ENCODE measurements at places on chromosomes 7 and 10.
A peak's percentile ranks its signal among the peaks of the same experiment; 100 is the strongest.

GRCh38 chr10:88138319-88138848 is 275.0 kb downstream of the PTEN start:
- DNase-seq: no peak

GRCh38 chr10:26860102-26860442 is 686 bp downstream of the ABI1 start:
- DNase-seq: peak; percentile 87

- DNase-seq: peak; percentile 55
Measured at GRCh38 chr10:86413046-86413728, 46.6 kb upstream of the GRID1 start.

GRCh38 chr7:142357953-142358520 is 100.2 kb upstream of the PRSS58 start:
- DNase-seq: peak; percentile 90

DNA sequence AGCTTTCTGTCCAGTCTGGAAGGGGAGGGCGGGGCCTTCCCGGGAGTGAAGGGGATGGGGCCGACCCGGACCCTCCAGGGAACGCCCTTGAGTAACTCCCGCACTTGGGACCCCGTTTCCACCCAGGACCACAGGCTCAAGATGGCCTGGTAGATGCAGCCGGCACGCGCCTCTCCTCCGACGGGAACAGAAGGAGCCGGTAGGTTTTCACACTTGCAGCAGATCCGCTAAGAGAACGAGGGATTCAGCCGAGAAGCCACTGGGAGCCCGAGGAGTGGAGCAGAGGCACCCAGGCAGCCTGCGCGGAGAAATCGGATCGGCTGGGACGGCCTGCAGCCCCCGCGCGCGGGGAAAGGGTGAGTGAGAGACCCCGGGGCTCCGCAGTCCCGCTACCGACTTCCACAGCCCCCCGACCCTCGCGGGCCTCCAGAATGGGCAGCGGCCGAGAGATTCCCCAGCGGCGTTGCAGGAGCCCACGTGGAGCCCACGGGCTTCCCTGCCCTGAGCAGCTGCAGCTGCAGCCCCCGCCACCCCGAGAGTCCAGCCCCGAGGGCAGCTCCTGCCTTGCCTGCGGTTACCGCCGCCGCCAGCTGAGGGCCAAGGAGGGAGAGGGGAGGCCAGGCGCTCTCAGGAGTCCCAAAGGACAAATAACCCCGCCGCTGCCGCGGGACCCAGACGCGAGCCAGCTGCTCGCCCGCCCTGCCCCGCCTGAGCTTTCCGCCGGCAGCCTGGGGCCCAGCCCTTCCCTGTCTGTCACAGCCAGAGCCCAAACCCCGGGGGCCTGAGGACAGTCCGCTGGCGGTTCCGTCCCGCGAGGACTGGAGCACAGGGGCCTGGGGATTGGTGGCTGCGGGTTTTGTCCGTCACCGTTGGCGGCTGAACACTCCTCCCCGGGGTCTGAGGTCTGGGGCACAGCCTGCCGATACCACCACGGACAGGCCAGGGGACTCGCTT is 21.8 kb downstream of the IFT22 start:
- no peak for DNase-seq

- peak; percentile 24 for DNase-seq
Measured at GRCh38 chr7:93039786-93040185, 78.0 kb downstream of the SAMD9 start.

DNA sequence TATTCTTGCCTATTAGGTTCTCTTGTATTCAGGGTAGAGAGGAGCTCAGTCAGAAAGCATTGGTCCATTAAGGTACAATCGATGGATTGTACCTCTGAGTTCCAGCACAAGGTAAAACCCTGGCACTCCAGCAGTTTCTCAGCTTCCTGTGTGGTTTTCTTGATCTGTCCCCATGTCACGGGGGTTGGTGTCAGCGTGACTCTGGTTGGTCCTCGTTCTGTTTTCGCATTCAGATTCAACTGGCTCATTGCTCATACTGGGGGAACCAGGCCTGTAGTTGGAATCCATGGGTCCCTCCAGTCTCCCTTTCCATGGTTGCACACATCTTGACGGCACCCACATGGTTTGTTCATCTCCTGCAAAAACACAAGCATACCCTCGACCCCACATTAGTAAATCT is 32.7 kb upstream of the RASGEF1A start:
- DNase-seq: peak; percentile 22

GRCh38 chr7:108196004-108196403 is 65.8 kb upstream of the LAMB4 start:
- no peak for DNase-seq

DNA sequence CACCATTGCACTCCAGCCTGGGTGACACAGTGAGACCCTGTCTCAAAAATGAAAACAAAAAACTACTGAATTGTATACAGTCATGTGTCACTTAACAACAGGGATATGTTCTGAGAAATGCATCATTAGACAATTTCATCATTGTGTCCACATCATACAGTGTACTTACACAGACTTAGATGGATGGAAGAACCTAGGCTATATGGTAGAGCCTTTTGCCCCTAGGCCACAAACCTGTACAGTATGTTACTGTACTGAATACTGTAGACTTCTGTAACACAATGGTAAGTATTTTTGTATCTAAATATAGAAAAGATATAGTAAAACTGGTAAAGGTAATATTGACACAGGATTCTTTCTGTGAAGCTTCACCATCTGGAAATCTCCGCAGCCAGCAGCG is 81.7 kb downstream of the KBTBD2 start:
- DNase-seq: no peak

GRCh38 chr10:29250066-29250465 is 38.8 kb upstream of the LYZL1 start:
- DNase-seq: no peak

DNA sequence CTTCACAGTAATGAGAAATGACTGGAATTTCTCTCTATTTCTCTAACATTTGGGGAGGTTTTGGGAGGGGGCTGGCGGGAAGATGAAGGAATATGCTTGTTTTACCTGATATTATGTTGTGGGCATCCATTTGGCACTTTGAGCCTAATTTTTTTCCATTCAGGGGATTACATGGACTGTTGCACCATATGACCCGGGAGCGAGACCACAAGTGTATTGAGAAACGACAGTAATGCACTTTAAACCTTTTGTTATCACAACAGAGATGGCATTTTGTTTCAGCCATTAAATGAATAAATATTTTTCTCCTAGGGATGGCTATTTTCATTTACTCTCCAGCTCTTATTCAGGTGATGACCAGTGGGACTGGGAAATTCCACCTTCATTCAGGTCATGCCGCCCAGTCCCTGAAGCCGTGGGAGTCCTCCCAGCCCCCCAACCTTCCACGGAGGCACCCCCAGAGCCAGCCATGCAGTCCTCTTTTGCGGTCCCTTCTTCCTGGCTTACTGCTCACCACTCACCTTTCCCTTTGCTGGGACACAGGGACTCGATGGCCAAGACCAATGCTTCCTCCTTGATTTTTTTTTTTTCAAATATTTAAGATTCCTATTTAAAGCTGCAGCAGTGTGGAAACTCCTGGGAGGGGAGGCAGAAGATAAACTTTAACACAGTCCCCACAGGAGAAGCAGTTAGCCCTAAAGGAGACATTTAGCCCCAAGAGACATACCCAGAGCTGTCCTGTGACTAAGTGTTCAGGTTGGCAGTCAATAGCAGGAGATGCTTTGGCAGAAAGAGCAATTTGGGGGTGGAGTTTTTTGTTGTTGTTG is 190.9 kb upstream of the YAE1 start:
- DNase-seq: no peak

- DNase-seq: no peak
Measured at GRCh38 chr10:110481919-110482318, 15.8 kb upstream of the DUSP5 start.

- DNase-seq: no peak
Measured at GRCh38 chr10:59508296-59508695, 145.9 kb upstream of the FAM13C start.

DNA sequence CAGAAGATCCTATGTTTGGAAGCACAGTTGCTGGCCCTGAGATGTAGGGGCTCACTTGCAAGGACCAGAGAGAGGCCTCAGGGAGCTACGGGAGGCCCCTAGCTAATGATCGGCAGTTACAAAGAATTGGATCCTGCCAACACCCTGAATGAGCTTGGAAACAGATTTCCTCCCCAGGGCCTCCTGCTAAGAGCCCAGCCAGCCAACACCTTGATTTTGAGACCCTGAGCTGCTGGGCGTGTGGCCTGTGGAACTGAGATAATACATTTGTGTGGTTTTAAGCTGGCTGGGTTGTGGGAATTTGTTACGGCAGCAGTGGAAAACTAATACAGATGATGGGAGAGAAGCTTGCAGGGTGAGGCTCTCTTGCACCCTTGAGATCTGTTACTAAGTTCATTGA is 3.9 kb downstream of the DOCK1 start:
- peak; percentile 57 for DNase-seq

- peak; percentile 80 for DNase-seq
Measured at GRCh38 chr10:17464545-17464944, 10.2 kb upstream of the ST8SIA6 start.

DNA sequence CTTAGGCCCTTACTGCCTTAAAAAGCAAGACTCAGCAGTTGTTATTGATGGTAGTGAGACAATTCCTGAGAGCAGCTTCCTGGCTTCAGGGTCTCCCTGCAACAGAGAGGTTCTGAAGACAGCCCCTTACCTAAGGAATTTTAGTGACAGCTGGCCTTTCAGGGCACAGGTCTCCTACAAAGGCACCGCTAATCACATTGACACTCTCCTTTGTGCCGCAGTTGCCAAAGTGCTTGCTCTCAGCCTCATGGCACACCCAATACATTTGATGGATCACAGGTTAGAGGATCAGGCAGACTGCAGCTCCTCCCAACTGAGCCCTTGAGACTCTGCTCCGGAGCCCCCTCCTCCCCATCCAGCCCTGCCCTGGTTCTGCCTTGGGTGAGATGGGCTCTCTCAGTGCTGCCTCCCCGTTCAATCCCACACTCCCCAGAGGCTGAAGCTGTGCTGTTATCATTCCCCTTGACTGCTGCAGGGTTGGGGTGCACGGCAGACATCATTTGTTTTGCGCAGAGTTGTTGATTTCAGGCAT is 198.2 kb downstream of the EMX2 start:
- no peak for DNase-seq

DNA sequence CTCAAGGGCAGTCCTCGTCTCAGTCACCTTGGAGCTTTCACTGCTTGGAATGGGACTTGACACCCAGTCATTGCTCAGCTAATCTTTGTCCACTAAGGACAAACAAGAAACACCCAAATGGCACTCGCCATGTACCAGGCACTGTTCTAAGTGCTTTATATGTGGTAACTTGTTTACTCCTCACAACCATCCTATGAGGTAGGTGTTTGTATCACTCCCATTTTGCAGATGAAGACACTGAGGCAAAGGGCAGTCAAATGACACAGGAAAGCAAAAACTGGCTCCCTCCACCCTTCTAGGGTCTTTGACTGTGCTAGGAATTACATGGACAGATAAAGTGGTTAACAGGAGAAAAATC is 24.7 kb downstream of the DNAJB12 start:
- no peak for DNase-seq

- no peak for DNase-seq
Measured at GRCh38 chr10:1093696-1094095, 37.5 kb downstream of the WDR37 start.

DNA sequence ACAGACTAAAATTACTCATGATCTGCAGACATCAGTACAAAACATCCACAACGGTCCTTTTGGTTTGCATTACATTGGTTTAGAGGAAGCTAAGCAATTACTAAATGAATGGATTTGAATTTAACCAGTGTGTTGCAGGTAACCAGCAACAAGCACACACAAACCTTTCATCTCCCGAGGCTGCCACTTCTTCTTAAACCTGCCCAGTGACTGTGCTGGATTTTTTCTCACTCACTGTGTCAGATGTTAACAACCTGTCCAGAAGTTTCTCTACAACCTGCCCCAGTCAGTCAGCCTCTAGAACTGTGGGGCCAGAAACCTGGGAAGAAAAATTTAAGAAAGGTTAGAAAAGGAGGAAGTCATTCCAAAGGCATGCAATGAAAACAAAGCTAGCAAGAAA is 2.4 kb upstream of the MEOX2 start:
- no peak for DNase-seq

DNA sequence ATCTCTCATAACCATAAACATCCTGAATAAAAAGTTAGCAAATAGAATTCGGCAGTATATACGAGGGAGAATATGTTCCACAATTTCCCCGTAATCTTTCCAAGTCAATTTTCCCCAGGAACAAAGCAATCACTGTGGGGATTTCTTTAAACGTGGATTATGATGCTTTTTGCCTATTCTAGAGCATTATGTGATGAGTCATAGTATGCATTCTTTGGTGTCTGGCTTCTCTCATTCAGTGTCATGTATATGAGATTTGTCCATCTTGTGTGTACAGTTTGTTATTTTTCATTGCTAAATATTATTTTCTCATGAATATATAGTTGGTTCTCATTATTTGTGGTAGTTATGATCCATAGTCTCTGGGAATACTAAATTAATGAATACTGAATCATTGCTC is 9.9 kb upstream of the OR9A4 start:
- DNase-seq: no peak

DNA sequence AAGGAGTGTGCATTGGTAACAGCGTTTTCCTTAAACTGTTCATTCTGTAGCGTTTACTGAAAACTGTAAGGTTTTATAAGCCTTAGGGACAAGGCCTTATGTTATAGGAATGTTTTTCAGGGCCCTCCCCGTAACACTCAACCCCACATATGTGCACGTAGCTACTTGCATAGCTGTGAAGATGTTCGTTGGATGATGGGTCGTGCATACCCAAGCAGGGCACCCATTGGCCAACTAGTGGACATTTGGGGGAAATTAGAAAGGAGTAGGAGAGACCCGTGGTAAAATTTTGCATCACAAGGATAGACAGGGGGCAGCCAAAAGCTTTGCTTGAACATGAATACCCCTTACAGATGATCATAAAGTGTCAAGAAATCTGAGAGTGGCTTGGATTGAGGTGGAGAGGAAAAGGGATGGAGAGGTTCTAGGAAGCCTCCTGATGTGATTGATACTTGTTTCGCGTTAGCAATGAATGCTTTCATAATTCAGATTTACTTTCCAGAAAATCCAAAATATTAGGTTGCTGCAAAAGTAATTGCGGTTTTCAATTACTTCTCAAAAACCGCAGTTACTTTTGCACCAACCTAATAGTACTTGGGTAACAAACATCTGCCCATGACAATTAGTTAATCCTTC is 878 bp downstream of the SEC61A2 start:
- DNase-seq: peak; percentile 93

DNA sequence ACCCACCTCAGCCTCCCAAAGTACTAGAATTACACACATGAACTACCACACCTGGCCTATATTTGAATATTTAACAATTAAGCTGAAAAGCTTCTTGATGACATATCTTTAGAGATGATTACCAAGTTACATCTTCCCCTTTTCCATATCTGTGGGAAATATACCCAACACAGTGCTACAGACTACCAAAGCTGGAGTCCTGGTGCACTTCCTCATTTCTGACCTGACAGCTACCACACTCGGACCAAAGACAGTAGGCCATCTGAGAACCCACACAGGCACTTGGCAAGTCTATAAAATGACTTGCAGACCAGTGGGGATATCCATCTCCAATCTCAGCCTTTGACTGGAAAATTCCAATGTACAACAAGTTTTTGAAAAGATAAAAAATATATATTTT is 270.4 kb upstream of the KLF14 start:
- peak; percentile 76 for DNase-seq

- no peak for DNase-seq
Measured at GRCh38 chr10:104233817-104234216, 1.7 kb upstream of the CFAP43 start.
